ENCODE measurements at places on chromosomes 16 and 17. TPM values are rescaled to one million over a fixed set of nuclear protein-coding genes. Genes with fewer than 3 reads are reported as not detected.

The VPS9D1 gene
- 9.8 TPM for total RNA-seq

The CACNA1G gene
- not detected for total RNA-seq

The ELMO3 gene
- total RNA-seq, result 42.8 TPM

The UBE2Z gene
- total RNA-seq, result 79.7 TPM

The MYH2 gene
- not detected for total RNA-seq
